ENCODE measurements at places on chromosomes 6 and 20.

- H3K27me3 ChIP-seq: no peaks in the 10 kb centered on the region
- H3K27ac ChIP-seq: no peak overlapping the region
- no peaks in the 10 kb centered on the region for H3K36me3 ChIP-seq
Observed at GRCh38 chr6:29907637-29908340, 34.5 kb upstream of the HLA-A start.

DNA sequence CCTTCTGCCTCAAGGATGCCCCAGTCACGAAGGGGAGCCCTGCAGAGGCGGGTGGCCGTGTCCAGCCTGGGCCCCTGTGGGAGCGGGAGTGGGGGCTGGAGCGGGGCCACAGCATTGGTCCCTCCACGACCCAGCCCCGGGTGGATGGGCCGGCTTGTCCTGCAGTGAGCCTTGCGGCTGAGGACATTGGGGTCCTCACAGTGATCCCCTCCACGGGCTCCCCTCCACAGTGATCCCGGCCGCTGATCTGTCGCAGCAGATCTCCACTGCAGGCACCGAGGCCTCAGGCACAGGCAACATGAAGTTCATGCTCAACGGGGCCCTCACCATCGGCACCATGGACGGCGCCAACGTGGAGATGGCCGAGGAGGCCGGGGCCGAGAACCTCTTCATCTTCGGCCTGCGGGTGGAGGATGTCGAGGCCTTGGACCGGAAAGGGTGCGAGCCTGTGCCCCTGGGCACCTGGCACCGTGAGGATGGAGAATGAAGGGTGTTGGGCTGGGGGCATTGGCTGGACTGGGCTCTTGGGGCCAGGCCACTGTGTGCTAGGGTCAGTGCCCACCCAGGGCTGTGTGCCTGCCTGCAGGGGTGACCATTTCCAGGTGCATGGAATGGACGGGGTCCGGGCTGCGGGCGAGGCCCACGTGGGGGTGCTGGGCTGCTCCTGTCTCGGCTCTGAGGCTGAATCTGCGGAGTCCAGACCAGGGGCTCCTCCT is 44.4 kb downstream of the PYGB start:
- DNase-seq: no peak
- H3K4me1 ChIP-seq: peaks cover 22% of the 10 kb centered on the region
- no peaks in the 10 kb centered on the region for H3K27me3 ChIP-seq
- peaks cover 24% of the 10 kb centered on the region for H3K36me3 ChIP-seq
- H3K27ac ChIP-seq: no peak overlapping the region

GRCh38 chr6:55069132-55069781 is 105.1 kb upstream of the HCRTR2 start:
- H3K4me3 ChIP-seq: no peak overlapping the region
- H3K36me3 ChIP-seq: no peaks in the 10 kb centered on the region
- H3K27ac ChIP-seq: no peak overlapping the region

DNA sequence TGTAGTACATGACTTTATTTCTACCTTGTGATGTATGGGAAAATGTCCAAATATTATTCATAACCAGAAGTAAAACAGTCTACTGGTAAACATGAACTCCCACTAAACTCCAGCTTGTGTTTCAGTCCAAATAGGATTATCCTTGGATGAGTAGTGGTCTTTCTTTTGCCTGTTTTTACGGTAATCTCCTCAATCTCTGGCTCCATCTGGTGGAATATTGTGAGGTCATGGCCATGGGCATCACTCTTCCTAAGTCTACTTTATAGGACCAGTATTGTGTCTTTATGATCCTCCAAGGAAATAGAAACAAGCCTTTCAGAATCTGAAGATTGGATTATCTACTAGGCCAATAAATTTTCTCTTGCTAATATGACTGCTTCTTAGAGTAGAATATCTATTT is 505.0 kb downstream of the BMP2 start:
- no peak overlapping the region for H3K4me3 ChIP-seq
- H3K4me1 ChIP-seq: no peaks in the 10 kb centered on the region
- H3K36me3 ChIP-seq: no peaks in the 10 kb centered on the region

DNA sequence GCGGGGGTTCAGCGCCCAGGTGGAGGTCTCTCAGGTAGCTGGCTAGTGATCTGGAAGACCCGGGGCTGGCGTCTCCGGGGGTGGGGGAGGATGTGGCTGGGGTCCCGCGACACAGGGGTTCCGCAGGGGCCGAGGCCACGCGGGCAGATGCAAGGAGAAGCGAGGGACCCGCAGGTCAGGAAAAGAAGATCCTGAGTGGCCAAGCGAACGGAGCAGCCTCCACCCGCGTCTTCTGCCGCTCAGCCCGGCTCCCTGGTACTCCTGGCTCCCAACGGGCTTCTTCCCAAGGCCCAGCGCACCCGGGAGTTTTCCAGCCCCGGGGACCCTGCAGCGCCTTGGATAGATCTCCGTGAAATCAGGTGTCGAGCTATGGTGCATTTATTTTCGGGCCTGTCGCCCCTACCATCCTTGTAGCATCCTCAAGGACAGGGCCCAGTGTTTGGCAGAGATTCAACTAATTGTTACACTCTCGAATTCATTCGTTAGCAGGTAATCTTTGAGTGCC is 682 bp upstream of the CHD6 start:
- H3K4me1 ChIP-seq: peaks cover 24% of the 10 kb centered on the region
- peak overlapping the region; percentile 80 for H3K4me3 ChIP-seq
- H3K36me3 ChIP-seq: no peaks in the 10 kb centered on the region
- H3K27ac ChIP-seq: peak overlapping the region; percentile 64
- DNase-seq: no peak

DNA sequence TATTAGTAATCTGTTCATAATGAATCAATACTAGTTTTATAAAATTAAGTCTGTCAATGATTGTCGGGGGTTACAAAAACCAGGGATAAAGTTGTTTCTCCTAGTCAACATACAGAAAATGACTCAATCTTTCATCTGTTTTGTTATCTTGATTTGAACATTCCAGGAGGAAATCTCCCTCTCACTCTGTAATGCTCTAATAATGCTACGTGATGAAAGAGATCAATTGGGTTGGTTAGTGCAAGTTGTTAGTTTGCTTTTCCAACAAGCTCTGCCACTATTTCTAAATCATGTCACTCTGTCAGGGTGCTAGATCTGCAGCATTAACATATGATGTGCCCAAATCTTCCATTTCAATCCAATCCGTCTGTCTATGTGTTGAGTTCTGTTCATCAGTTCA is 379.5 kb upstream of the GJE1 start:
- DNase-seq: no peak
- no peak overlapping the region for H3K4me3 ChIP-seq
- no peaks in the 10 kb centered on the region for H3K27me3 ChIP-seq
- no peaks in the 10 kb centered on the region for H3K36me3 ChIP-seq
- no peak overlapping the region for H3K27ac ChIP-seq
- no peaks in the 10 kb centered on the region for H3K4me1 ChIP-seq
